ENCODE measurements at places on chromosomes 1 and 21. TPM values are rescaled to one million over a fixed set of nuclear protein-coding genes. Genes with fewer than 3 reads are reported as not detected.

- no peaks in the 10 kb centered on the region for H3K4me1 ChIP-seq
- H3K4me3 ChIP-seq: no peak overlapping the region
- H3K27ac ChIP-seq: no peak overlapping the region
- H3K36me3 ChIP-seq: no peaks in the 10 kb centered on the region
Measured at GRCh38 chr1:94864821-94865220, 44.7 kb downstream of the SLC44A3 start.

GRCh38 chr21:46329796-46330195 lies 5.8 kb downstream of the PCNT start:
- DNase-seq: no peak
- H3K4me1 ChIP-seq: peaks cover 14% of the 10 kb centered on the region
- H3K4me3 ChIP-seq: no peak overlapping the region
- peaks cover 24% of the 10 kb centered on the region for H3K36me3 ChIP-seq
- no peaks in the 10 kb centered on the region for H3K27me3 ChIP-seq

DNA sequence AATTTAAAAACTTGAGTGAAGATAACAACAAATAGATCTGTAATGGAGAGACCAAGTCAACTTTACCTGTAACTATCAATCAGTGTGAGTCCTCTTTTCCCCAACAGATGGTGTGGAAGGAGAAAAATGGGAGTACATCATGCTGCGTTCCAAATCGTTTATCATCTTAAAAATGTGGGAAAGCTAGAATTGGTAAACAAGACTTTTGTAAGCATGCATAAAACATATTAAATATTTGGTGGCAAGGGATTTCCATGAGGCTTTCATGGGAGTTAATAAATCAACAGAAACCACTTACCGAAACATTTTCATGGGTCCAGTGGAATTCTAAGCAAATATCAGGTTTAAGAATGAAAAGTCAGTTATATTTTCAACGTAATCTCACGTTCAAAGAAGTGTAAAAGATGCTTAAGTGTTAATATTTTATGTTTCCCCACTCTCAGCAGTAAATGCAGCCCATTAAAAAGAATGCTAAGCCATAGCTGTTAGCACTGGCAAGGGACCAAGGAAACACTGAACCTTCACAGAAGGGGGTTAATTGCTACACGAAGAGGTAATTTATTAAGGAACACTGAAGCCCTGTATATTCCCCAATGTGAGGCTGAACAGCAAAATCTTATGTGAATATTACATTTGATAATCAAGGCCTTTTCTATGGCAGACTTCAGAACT lies 117.0 kb downstream of the ZC3H11B start:
- H3K4me3 ChIP-seq: no peak overlapping the region
- no peak for DNase-seq
- H3K36me3 ChIP-seq: no peaks in the 10 kb centered on the region
- H3K27ac ChIP-seq: no peak overlapping the region
- H3K4me1 ChIP-seq: no peaks in the 10 kb centered on the region

KCNA3 gene
- total RNA-seq: 15.5 TPM

GPR89B gene
- total RNA-seq: 14.4 TPM

DTL gene
- total RNA-seq: 95.9 TPM

GRCh38 chr21:15433091-15433490 lies 296.7 kb upstream of the USP25 start:
- H3K4me3 ChIP-seq: no peak overlapping the region
- H3K27me3 ChIP-seq: no peaks in the 10 kb centered on the region
- H3K4me1 ChIP-seq: peaks cover 5% of the 10 kb centered on the region
- no peaks in the 10 kb centered on the region for H3K36me3 ChIP-seq

DNA sequence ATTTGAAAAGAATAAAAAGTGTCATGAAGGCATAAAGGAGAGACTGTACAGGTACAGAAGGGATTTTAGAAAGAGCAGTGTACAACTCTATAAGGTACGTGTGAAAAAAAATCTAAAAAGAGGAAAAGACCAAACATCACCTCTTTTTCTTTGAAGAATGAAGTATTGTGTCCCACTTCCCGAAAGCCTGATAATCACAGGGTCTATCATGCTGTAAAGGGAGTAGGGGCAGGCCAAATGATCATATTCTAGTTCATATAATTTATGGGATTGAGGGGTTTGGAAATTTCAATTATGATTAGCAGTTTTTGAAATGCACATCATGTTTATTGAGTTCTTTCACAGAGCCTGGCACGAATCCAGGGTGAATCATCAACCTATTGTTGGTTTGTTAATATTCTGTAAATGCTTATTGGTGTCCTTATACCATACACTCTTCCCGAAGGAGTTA lies 910 bp upstream of the RERE start:
- peak overlapping the region; percentile 87 for H3K27ac ChIP-seq
- H3K36me3 ChIP-seq: no peaks in the 10 kb centered on the region
- H3K4me3 ChIP-seq: peak overlapping the region; percentile 80
- H3K4me1 ChIP-seq: peaks cover 40% of the 10 kb centered on the region

LAMC2 gene
- total RNA-seq: not detected

DNA sequence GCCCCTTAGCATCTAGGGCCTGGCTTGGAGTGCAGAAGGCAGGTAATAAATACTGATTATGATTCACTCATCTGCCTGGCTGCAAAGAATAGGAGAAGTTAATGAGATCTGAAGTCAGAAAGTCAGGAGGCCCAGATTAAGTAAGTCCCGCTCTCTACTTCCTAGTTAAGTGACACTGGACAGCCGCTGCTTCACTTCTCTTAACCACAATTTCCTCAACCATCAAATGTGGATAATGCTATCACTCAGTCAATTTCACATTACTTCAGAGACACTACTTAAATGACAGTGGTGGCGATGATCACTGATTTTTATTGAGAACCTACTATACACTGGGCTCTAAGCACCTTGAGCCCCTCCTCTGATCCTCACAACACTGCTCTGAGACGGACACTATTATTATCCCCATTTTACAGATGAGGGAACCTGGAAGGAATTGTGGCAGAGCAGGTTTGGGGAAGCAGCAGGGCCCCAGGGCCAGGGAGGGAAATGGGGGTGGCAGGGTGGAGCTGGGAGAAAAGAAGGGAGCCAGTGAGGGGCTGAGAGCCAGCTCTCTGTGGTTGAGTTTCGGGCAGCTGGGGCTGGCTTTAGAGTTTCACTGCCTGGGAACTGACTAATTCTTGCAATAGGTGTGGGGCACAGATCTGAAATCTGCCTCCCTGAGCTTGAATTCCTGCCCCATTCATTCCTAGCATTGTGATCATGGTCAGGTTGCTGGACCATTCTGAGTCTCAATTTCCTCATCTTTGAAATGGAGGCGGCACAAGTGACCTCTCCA lies 2.4 kb upstream of the E2F2 start:
- DNase-seq: no peak
- H3K4me3 ChIP-seq: no peak overlapping the region
- peaks cover 38% of the 10 kb centered on the region for H3K4me1 ChIP-seq
- H3K27me3 ChIP-seq: no peaks in the 10 kb centered on the region
- peaks cover 18% of the 10 kb centered on the region for H3K36me3 ChIP-seq

GMEB1 gene
- 23.3 TPM for total RNA-seq

DNA sequence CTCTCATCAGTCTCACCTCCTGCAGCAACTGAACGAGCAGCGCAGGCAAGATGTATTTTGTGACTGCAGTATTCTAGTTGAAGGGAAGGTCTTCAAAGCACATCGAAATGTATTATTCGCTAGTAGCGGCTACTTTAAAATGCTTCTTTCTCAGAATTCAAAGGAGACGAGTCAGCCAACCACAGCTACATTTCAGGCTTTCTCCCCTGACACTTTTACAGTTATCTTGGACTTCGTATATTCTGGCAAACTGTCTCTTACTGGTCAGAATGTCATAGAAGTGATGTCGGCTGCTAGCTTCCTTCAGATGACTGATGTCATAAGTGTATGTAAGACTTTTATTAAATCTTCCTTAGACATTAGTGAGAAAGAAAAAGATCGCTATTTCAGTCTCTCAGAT lies 53.7 kb downstream of the ZBTB8A start:
- no peak overlapping the region for H3K27ac ChIP-seq
- no peaks in the 10 kb centered on the region for H3K36me3 ChIP-seq
- H3K4me1 ChIP-seq: no peaks in the 10 kb centered on the region
- no peak for DNase-seq
- no peak overlapping the region for H3K4me3 ChIP-seq

GRCh38 chr1:51839094-51839493 lies 39.4 kb downstream of the NRDC start:
- peaks cover 16% of the 10 kb centered on the region for H3K36me3 ChIP-seq
- no peak overlapping the region for H3K4me3 ChIP-seq
- DNase-seq: no peak
- H3K27me3 ChIP-seq: no peaks in the 10 kb centered on the region
- no peak overlapping the region for H3K27ac ChIP-seq

IGSF21 gene
- total RNA-seq: not detected

- H3K27ac ChIP-seq: no peak overlapping the region
- DNase-seq: no peak
- H3K4me3 ChIP-seq: no peak overlapping the region
- H3K36me3 ChIP-seq: no peaks in the 10 kb centered on the region
- H3K4me1 ChIP-seq: peaks cover 20% of the 10 kb centered on the region
Measured at GRCh38 chr1:26861286-26861701, 1.7 kb upstream of the SFN start.

Measured in activated CD8-positive, alpha-beta T cell treated with anti-CD3 and anti-CD28 coated beads for 36 hours (primary cell).